HCEC 1CT (cell line): ENCODE measurements at places on chromosomes 5 and 9.

- DNase-seq, result peak; percentile 65
These were observed 27.5 kb downstream of the SREK1 start for GRCh38 chr5:66171349-66172344.

GRCh38 chr5:75756981-75757380, 39.7 kb upstream of the POC5 start:
- peak; percentile 32 for DNase-seq

GRCh38 chr9:87140605-87141109, 193.4 kb upstream of the GAS1 start:
- DNase-seq, result no peak

- DNase-seq, result no peak
These were observed 296.6 kb downstream of the SEMA5A start for GRCh38 chr5:9249231-9249630.

DNA sequence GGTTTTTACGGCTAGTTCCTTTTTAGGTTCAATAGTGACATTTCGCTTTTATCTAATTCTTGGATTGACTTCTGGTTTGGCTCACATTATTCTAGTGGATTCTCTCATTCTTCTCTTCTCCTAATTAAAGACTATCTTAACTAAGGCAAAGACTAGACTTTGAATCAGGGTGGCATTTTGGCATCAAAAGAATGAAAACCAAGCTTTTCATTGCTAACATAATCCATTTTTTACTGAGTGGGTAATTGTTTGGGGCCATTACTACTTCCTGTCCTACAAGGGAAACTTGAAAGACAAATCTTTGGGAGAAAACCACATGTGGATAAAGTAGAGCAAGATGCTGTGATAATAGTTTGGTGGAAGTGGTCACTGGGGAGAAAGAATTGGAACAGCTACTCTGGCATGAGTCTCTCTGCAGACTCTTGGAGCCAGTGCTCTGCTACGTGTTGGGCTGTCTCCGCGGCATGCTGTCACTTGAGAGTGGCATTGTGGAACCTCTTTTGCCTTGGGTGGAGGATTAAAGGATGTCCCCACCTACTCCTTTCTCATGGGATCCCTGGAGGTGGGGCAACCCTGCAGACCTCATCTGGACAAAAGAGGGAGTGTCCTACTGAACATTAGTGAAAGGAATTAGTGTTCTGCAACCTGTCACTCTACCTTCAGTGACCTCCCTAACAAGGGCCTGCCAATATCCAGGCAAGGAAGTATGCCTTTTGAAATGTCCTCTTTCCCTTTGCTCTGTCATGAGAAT, 280.4 kb downstream of the PSAT1 start:
- no peak for DNase-seq

GRCh38 chr5:62183727-62184126, 122.3 kb upstream of the KIF2A start:
- DNase-seq, result no peak

DNA sequence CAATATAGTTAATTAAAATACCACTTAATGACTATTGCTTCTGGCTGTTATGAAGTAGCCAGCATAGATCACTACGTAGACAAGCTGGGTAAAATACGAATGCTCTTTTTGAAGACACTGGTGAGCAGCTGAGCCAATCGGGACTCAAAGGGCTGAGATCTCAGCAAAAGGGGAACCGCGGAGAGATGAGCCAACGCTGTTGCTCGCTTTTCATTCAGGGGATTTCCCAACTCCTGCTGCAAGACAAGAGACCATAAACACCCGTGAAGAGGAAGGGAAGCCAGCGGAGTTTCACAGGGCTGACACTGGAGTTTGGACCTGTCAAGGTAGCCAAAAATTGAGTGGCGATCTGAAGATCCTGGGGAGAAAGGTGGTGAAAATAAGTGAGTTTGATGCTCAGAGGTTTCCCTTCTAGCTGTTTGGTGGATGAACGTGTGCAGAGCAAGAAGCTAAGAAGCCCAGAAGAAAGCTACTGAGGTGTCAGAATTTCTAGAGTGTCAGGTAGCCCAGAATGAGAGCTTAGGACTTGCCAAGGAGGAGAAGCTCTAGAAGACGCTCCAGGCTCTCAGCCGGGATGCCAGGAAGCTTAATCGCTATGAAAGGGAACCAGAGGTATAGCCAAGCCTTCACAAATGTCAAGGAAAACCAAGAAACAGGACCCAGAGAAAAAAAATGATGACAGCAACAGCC, 79.6 kb upstream of the RNU6ATAC start:
- DNase-seq, result no peak

- no peak for DNase-seq
These were observed 157.6 kb upstream of the KLF4 start for GRCh38 chr9:107647141-107647540.

DNA sequence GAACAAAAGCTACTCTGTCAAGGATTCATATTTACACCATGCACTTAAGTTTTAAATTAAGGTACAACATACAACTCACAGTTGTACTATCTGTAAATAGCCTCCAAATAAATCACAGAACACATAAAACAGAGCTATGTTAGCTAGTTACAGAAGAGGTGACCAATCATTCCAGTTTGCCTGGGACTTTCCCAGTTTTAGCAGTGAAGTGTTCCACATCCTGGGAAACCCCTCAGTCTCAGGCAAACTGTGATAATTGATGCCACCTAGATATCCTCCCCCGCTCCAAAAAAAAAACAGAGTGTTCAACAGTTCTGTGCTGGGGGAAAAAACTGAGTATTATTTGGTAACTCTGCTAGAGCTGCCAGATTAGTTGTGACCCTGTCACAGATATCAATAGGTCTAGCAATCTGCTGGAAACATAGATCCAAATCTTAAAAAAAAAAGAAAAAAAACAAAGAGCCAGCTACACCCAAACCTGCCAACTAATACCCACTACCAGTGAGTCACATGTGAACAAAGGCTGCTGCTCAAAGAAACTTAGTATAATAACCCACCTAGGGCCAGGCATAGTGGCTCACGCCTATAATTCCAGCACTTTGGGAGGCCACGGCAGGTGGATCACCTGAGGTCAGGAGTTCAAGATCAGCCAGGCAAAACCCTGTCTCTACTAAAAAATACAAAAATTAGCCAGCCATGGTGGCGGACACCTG, 5.7 kb downstream of the TBCA start:
- DNase-seq, result no peak

DNA sequence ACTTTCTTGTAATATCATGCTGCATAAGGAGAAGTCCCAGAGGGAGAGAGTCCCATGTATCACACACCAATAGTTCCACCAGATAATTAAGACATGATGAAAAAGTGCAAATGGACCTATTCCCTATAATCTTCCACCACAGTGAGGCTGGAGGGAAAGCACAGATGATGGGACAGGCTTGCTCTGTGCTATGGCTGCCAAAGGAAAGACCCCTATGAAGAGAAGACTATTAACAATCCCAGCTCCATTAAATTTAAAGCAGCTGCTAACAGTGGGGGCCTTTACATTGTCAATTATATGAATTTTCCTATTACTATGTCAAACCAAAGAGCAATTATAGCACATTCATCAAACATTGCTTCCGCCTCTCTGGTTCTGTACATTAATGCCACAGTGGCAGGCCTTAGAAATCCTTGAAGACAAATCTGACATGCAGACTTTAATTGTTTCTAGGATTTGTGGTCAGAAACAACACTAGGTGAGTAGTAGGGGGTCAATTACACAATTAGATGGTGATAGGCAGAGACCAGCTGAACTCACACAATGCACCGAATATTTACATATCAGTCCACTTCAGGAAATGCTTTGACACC, 551.3 kb downstream of the TLE1 start:
- DNase-seq, result no peak

- no peak for DNase-seq
These were observed 21.0 kb downstream of the ISL1 start for GRCh38 chr5:51404255-51404654.

GRCh38 chr9:114861922-114862605, 56.2 kb upstream of the TNFSF15 start:
- no peak for DNase-seq

DNA sequence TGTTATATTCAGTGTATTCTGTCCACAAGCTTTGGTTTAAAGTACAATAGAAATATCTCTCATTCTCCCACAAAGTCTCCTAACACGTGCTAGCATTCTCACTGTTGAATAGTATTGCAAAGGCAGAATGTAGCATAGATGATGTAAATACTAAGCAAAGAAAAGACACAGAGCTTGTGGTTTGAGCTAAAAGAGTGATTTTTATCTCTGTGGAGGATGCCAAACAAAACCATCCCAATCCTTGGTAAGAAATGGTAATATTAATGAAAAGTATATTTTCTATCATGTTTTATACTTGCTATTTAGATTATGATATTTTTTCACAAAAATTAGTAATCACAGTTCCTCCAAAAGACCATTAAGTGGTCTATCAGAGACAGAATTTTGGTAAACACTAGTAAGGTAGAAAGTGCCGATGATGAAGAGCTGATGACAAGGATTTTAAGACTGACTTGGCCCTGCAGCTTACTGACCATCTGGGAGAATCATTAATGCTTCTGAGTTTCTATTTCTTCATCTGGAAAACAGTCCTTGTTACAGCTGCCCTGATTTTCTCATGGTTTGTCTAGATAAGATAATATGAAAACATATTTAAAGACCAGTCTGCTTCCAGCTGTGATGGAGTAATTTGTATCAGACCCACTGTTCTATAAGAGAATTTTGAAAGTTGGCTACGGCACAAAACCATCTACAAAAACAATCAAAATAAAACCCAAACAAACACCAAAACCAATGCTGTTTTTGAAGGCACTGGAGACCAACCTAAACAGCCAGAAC, 510.2 kb downstream of the SPATA31D1 start:
- no peak for DNase-seq

GRCh38 chr9:120715389-120715924, 1.2 kb upstream of the MEGF9 start:
- DNase-seq, result peak; percentile 93

DNA sequence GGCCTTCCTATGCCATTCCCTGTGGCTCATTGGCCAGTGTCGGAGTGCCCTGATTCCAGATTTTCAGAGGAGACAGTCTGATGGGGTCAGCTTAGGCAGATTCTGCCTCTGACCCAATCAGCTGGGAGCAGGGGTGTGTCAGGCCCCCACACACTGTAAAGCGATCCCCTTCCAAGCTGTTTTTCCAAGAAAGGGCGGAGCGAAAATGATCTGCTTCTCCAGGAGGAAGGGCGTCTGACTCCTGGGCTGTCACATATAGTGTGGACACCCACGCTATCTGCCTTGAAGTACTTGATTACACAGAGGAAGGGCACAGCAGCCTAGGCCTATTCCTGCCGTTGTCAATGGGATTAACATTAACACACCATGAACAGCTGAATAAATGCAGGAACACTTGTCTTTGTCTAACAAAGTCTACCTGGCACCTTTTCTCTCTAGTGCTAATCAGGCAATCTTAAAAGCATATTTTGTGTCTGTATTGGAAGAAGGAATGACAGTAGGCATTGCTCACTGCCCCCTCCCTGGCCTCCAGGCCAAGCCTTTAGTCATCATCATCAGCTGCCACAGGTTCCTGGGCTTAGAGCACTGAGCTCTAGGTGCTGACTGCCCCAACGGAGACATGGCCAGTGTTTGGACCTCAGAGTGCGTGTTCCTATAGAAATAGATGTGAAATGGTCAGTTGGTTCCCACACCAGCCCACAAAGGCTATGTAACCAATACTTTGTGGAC, 218.7 kb downstream of the MELK start:
- DNase-seq, result no peak

DNA sequence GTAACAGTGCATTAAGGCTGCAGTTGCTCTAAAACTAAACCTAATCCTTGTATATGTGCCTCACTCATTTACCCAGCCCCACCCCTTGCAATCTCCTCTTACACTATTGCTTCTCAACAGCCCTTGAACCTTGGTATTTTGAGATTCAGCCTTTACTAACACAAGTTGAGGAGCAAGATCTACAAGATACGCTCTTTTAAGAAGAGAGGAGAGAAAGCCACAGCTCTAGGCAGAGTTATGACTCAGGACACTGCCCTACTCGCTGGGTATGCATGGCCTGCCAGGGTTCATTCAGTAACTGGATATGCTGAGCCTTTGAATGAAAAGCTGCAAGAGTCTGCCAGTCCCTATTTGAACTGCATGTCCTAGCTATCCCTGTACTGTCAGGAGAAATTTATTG, 219.5 kb downstream of the PCSK5 start:
- no peak for DNase-seq

GRCh38 chr5:123036391-123037103, at the start of gene PPIC:
Gene PPIC, minus strand, starts transcription at chr5:123036725. Its CDS starts 100 bp downstream, at chr5:123036625.
- DNase-seq, result peak; percentile 75

GRCh38 chr5:119049824-119050449, 20.9 kb upstream of the DMXL1 start:
- peak; percentile 80 for DNase-seq

GRCh38 chr5:81837667-81838306, 86.9 kb upstream of the SSBP2 start:
- no peak for DNase-seq

GRCh38 chr5:133539818-133540217, 72.5 kb downstream of the FSTL4 start:
- no peak for DNase-seq

- no peak for DNase-seq
These were observed 19.3 kb downstream of the KYAT1 start for GRCh38 chr9:128862401-128862851.

DNA sequence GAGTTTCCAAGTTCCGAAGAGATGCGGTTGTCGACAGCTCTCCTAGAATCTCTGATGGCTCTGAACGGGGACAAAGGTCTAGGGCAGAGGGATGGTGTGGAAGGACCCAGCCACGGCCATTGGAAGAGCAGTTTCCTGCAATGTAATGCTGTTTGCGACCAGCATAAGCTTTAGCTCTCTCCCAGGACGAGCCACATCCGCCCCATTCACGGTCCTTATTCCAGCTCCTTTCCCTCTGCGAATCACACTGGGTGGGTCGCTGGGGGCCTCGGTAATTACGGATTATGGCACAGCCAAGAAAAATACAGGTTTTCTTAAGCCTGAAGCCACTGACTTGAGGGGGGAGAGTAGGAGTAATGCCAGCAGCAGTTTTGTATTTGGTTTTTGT, 22.7 kb downstream of the ANXA2R start:
- DNase-seq, result peak; percentile 45

DNA sequence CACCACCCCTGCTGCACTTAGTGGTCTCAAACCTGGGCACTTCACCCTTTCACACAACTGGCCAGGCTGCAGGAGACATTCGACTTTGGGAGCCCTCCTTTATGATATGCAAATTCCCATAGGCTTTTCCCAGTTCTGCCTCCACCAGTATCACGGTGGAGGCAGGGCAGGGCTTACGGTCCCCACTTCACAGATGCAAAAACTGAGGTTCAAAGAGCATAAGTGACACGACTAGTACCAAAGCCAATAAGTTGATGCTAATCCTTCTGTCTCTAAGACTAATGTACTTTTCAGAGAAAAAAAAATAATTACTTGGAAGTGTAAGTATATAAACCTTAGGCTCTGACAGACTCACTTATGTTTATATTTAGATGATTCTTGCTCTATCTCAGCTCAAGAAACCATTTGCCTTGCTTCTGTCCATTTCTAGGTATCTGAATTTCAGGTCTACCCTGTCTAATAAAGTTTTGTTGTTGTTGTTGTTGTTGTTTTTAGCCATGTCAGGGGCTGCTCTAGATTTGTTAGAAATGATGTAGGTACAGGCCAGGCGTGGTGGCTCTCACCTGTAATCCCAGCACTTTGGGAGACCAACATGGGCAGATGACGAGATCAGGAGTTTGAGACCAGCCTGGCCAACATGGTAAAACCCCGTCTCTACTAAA, 10.7 kb downstream of the GALNT10 start:
- DNase-seq, result no peak
